A549 treated with AZD2906 at 1 μM for 4 hours (cell line): ENCODE measurements at places on chromosomes 16 and 17. TPM values are rescaled to one million over a fixed set of nuclear protein-coding genes. Genes with fewer than 3 reads are reported as not detected.

The HYDIN gene
- 0.25 to 0.48 TPM (median 0.45 TPM) in 5 replicates for total RNA-seq

The XAF1 gene
- not detected in 5 replicates for total RNA-seq

The SYNGR3 gene
- 5.0 to 9.3 TPM (median 8.2 TPM) in 5 replicates for total RNA-seq

The ABAT gene
- total RNA-seq = 0.22 to 0.38 TPM (median 0.28 TPM) in 5 replicates

The ZC3H7A gene
- 24.8 to 36.6 TPM (median 27.5 TPM) in 5 replicates for total RNA-seq

The SLC6A2 gene
- total RNA-seq = 0.03 to 0.09 TPM (median 0.06 TPM) in 5 replicates

The MT1G gene
- not detected in 5 replicates for total RNA-seq

The DPEP3 gene
- total RNA-seq = not detected in 5 replicates

The CCDC92B gene
- 0.09 to 0.24 TPM (median 0.19 TPM) in 5 replicates for total RNA-seq

The SLC2A4 gene
- total RNA-seq = 0.35 to 0.67 TPM (median 0.63 TPM) in 5 replicates
